ENCODE measurements at places on chromosomes 2 and 18.

DNA sequence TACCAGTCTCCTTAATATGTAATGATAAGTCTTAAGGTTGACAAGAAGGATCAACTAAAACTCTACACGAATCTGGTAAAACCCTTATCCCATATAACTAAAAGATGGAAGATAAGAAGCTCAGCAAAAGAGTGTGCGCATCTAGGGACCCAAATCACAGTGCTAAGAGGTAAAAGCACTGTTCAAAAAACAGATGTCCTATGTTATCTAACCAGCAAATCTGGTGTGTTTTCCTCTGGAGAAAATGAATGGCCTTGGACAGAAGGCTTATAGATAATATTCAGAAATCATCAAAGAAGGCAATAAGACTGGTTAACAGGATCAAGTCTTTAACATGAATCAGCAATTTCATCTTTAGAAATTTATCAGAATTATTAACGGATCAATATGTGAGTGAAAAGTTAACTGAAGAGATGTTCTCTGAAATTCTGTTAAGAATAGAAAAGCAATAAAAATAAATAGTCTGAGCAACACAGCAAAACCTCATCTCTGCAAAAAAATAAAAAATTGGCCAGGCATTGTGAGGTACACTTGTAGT is 47.1 kb downstream of the RPRD1A start:
- DNase-seq, result no peak

GRCh38 chr2:8659092-8659734 is 22.6 kb upstream of the ID2 start:
- DNase-seq, result no peak

DNA sequence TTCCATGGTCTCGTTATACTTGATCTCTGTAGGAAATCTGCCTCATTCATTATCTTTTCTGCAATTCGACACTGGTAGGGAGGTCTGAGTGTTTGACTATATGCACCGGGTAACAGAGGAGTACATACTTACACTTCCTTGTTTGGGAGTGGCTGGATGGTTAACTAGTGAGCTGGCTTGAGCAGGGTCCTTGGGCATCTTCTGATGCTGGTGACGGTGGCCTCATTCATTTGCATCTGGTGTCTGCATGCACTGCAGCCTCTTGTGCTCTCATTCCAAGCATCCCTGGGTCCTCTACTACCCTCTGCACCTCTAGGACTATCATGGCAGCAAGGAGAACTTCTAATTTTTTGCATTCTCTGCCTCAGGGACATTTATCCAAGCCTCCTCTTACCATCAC is 100.0 kb upstream of the TCF4 start:
- peak; percentile 31 for DNase-seq

DNA sequence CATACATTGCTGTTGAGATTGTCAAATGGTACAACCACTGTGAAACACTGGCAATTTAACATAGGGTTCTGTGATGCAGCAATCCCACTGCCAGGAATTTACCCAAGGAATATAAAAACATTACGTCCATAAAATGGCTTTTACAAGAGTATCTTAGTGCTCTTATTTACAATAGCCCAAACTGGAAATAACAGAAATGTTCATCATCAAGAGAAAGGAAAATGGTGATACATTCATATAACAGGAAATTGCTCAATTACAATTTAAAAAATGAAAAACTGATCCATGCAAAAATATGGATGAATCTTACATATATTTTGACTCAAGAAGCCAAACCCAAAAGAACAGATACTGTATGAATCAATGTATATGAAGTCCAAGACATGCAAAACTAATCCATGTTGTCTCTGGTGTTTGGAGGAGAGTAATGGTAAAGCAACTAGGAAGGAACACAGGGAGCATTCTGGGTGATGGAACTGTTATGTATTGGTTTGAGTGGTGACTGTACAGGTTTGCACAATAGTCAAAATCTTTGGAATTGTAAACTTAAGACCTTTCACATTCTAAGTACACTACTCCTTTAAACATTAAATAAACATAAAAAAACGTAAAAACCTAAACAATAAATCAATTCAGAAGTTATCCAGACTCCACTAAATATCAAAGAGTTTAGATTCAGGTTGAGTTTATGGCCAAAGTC is 104.8 kb upstream of the WDR75 start:
- no peak for DNase-seq

DNA sequence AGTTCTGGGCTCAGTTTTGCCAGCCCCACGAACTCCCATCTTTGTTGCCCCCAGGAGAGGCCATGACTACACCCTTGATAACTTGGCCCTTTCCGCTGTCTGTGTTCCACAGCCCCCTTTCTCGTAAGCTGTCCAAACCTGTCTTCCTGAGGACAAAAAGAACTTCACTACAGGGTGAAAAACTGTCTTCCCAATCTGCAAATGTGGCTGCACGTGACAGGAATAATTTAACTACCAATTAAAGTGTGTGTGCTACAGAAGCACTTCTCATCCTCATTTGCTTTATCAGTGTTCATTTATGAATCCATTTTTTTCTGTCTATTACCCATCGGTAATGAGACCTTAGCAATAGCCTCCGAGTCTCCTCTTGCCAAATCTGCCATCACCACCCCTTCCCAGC is 9.1 kb upstream of the ALPK2 start:
- no peak for DNase-seq

- DNase-seq, result no peak
These were observed 6.3 kb downstream of the TMEM127 start for GRCh38 chr2:96259497-96259921.

GRCh38 chr2:36450466-36451196 is 95.1 kb downstream of the CRIM1 start:
- no peak for DNase-seq

GRCh38 chr18:39513186-39513585 is 1947.6 kb upstream of the CELF4 start:
- DNase-seq, result no peak

DNA sequence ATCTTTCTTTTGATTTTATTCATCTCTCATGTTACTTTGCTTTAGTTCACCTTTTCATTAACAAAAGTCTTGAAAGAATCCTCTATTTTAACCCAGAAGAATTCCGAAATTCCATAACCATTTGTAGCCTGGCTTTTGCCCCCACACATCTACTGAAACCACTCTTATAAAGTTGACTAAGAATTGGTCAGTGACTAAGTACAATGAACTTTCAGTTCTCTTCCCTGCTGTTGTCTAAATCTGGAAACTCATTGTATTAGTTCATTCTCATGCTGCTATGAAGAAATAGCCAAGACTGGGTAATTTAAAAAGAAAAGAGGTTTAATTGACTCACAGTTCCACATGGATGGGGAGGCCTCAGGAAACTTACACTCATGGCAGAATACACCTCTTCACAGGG is 49.9 kb upstream of the PNPT1 start:
- DNase-seq, result no peak

- no peak for DNase-seq
These were observed 7.7 kb downstream of the COQ10B start for GRCh38 chr2:197461057-197461456.

DNA sequence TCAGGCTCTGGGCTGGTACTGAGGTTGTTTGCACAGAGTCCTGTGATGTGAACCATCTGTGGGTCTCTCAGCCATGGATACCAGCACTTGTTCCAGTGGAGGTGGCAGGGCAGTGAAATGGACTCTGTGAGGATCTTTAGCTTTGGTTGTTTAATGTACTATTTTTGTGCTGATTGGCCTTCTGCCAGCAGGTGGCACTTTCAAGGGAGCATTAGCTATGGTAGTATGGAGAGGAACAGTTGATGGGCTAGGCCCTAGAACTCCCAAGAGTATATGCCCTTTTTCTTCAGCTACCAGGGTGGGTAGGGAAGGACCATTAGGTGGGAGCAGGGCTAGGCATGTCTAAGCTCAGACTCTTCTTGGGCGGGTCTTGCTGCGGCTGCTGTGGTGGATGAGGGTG is 257.0 kb upstream of the GYPC start:
- no peak for DNase-seq

DNA sequence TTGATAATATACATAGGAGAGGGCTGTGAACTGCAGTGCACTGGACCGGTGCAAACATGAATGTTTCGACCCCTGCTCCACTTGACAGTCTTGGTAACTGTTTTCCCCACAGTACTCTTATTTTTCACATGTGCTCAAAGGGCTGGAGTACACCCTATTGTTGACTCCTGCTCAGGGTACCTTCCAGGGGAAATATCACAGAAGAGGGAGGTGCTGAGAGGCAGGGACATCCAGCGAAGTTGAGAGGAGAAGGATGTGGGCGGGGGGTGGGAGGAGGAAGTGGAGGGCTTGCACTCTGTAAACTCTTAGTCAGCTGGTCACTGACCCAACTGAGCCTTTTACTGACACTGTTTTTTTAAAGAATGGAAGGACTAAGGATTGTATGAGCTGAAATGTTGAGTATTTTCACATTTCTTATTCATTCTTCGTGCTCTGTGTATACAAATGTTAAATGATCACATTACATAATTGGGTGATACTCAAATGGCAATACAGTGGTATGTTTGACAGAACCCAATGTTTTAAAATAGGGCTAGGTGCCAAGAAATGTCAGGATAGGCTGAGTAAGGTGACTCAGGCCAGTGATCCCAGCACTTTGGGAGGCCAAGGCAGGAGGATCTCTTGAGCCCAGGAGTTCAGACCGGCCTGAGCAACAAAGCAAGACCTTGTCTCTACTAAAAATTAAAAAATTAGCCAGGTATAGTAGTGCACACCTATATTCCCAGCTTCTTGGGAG is 10.0 kb downstream of the INPP4A start:
- no peak for DNase-seq

DNA sequence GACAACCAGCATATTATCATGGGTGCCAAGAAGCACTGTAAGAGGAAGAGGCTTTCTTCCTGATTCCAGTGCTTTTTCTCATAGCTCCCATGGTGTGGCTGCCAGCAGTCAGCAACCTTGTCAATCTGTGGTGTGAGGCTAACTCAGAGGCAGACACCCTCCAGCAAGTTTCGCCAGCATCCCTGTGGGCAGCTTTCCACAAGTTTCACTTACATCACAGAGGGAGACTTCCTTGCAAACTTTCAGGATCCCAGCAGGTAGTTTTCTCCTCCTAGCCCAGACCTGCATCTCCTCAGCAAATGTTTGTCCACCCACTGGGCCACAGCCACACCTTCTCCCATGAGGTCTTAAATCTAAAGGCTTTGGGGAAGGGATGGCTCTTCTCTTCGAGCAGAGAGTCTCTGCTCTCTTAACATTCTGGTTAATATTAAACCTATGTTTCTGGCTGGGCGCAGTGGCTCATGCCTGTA is 9.1 kb downstream of the DNAH7 start:
- no peak for DNase-seq

DNA sequence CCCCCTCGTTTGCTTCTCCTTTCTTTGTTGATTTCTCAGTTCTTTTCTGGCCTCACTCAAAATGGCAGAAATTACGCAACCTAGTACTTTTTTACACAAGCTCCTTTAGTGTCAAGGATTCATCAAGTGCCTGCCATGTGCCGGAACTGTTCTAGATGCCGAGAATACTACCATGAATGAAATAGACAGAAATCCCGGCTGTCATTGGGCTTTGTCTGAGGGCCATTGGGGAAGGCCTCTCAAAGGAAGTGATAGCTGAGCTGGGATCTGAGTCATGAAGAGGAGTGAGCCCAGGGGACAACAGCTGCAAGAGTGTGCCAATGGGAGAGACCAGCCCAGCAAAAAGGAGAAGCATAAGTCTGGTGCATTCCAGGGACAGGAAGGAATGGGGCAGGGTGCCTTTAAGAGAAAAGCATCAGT is 34.3 kb upstream of the PPP1CB start:
- DNase-seq, result peak; percentile 60

DNA sequence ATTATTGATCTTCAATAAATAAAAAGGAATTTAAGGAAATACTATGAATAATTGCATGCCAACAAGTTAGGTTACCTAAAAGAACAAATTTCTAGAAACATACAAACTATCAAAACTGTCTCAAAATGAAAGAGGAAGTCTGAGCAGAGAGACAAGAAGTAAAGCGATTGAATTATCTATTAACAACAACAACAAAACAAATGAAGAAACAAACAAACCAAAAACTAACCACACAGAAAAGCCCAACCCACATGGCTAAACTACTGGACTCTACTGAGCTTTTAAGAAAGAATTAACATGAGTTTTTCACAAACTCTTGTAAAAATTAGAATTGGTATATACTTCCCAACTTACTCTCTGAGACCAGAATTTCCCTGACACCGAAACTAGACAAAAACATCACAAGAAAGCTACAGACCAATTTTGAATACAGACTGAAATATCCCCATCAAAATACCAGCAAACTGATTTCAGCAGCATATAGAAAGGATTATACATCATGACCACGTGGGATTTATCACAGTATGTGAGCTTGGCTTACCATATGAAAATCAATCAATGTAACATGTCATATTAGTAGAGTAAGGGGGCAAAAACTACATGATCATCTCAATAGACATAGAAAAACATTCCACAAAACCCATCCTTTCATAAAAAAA is 16.6 kb upstream of the GALNT1 start:
- DNase-seq, result no peak

DNA sequence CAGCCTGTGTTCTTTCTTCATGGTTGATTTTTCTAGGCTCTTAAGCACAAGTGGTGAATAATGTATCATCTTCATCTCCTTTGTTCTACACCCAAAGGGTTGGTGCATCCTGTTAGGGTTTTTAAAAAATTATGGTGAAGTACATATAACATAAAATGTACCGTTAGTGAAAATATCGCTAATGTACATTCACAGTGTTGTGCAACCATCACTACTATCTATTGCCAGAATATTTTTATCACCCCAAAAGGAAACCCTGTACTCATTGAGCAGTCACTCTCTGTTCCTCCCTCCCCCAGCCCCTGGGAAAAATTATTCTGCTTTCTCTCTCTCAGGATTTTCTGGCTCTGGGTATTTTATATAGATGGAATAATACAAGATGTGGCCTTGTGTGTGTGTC is 98.5 kb downstream of the PRKCE start:
- no peak for DNase-seq

- DNase-seq, result no peak
These were observed 75.1 kb downstream of the CIB4 start for GRCh38 chr2:26566081-26566375.

DNA sequence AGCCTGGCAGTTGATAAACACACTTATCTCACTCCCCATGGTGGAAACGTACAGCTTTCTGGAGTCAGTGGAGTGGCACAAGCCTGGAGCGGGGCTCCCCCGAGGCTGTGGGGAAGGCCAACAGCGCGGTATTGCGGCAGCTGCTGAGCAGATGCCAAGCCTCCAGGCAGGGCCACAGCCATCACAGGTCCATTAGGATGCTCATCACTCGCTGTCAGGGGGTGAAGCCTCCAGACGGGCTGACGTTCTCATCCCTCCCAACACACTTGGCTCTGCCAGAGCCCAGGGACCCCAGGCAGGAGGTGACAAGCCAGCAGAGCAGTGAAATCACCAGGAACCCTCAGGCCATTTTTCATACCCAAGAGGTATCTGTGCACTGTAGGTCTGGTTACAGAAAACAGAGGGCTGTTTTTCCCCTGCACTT is 529.2 kb upstream of the KLHL29 start:
- no peak for DNase-seq

DNA sequence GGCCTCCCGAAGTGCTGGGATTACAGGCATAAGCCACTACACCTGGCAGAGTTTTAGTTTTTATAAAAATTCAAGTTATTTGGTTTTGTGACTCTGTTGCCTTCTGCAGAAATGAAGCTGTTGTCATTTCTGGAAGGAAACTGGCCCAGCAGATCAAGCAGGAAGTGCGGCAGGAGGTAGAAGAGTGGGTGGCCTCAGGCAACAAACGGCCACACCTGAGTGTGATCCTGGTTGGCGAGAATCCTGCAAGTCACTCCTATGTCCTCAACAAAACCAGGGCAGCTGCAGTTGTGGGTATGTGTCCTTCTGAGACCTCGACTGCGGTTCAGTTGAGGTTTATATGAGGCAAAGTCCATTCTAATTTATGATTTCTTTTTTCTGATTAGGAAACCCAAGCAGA is 7.2 kb downstream of the MTHFD2 start:
- DNase-seq, result no peak
